ENCODE measurements at places on chromosomes 1 and 21.

GRCh38 chr1:229430761-229431283 is 3.1 kb downstream of the ACTA1 start:
- no peak for DNase-seq

DNA sequence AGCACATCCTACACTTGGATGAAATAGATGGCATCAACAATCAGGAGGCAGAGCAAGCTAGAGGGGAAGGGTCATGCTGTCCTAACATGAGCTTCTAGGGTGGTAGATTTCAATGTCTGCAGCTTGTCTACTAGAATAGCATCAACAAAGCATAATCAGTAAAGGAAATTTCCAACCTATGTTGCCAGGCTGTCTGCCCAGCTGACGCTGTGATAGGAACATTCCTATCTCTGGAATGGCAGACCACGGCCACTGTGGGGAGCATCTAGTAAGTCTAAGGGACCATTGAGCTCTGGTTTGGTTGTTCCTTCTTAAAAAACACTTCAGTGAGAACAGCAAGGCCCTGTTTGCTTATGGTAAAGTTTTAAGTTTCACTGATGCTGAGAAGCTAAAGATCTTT is 206.8 kb downstream of the PAPPA2 start:
- no peak for DNase-seq

DNA sequence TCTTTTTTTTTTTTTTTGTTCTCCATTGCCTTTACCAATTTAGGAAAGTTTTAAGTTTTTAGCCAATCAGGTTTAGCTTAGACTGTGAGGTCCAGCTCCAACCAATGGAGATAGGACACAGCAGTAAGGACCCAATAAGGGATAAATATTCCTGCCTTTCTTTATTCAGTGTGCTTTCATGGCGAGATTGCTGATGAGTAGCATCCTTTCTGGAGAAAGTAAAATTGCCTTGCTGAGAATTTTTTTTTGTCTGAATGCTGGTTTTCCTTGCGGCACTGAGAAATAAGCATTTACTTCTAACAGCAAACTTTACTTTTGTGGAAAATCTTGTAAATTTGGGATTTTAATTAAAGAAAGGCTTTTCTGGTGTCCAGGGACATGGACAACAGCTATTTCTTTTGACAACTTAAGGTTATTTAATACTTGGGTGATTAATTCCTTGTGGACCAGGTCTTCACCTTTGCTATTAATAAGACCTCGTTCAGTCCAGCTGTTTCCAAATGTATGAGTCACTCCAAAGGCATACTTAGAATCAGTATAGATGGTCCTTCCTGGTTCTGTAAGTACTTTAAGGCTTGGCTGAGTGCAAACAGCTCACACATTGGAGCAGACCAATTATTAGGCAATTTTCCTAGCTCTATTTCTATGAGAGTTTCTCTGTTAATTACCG is 54.1 kb downstream of the SERINC2 start:
- no peak for DNase-seq

DNA sequence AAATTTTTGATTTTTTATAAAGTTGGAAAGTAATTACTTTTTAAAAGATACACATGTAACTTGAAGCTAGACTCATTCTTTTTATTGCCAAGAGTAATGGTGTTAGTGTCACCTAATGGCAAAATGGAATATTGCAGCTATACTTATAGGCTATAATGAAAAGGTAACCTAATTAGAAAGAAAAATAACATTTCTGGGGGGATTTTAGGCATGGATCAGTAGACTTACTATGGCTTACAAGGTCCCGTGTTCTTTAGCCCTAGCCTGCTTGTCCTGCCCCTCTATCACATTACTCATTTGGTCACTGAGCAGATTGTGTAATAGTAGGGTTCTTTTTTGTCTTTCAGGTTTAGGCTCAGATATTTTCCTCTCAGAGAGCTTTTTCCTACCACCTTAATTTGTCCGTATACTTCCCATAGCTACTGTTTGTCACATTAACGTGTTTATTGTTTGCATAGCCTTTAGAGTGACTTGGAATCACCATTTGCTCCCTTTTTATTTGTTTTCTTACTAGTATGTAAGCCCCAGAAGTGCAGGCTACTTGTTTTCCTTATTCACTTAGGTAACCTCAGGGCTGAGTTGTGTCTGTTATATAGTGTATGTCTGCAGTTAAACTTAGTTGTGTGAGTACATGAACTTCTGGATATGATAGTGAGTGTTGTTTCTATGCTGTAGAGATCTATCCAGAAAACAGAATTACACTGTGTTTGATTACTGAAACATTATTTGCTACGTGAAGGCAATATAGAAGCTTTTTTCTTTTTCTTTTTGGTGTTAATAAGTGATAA is 58.7 kb downstream of the RABGAP1L start:
- no peak for DNase-seq

DNA sequence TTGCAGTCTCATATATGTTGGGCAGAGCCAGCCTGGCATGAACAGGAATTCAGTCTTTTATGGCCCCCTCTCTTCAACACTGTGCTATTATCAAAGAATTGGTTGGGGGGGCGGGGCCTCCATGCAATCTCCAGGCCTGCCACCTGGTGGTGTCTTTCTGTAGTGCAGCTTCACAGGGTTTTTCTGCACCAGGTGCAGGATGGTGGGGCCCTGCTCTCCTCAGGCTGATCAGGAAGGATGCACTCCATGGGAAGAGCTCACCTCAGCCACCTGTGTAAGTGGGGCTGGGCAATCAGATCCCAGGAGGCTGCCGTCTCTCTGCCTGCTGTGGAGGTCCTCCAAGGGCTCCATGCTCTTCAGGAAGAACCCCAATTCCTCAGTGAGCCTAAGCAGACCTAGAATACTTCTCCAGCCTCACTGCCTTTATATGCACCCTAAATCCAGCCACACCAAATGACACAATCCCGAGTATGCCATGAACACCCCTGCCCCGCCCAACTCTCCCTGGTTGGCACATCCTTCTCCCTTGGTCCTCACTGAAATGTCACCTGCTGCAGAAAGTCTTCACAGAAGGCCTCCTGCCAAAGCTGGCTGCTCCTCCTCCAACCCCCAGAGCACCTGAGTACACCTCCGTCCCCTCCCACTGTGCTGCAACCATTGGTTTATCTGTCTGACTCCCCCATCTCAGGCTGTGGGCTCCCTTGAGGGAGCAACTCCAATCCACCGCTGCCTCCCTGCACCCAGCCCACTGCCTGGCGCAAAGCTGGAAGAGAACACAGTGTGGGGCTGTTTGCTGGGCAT is 16.5 kb downstream of the STK40 start:
- DNase-seq: peak; percentile 91

DNA sequence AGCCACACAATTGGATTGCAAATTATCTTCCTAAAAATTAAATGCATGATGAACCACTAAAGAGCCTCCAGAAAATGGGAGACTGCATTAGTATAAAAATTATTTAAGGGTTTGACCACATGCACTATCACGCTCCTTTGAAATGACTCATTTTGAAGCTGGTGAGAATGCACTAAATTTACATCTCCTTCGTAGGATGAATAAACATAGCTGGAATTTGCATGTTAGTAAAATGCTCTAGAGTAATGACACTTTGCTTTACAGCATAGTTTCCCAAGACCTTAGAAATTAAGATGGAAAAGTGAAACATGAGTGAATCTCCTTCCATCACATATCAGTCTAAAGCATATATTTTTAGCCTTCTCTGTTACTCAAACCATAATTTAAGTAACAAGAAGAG is 2.4 kb downstream of the PLPPR4 start:
- DNase-seq: no peak

DNA sequence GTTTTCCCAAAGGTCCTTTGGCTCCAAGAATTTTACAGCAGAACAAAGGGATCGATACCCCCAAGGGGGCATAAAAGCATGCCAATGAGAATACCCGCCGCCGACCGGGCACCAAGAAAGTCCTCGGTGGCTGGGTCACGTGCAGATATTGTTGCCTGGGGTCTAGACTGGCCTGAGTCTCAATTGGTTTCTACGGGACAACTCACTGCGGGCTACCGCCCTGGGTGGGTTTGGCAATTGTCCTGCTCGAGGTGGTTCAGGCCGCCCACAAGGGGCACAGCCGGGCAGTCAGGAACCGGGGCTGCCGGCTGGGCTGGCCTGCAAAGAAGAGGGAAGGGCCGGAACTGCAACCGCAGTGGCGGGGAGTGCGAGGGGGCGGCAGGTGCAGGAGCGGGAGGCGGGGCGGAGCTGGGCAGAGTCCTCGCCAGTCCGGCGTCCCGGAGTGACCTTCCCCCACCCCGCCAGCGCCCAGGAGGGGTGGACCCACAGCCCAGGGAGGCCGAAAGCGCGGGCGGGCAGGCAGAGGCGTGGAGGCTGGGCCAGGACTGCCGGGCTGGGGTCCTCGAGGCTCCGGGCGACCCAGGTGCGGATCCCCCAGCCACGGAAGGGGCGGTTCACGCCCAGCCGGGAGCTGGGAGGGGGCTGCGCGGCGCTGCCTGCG is 926 bp upstream of the ATP1B1 start:
- DNase-seq: peak; percentile 78

DNA sequence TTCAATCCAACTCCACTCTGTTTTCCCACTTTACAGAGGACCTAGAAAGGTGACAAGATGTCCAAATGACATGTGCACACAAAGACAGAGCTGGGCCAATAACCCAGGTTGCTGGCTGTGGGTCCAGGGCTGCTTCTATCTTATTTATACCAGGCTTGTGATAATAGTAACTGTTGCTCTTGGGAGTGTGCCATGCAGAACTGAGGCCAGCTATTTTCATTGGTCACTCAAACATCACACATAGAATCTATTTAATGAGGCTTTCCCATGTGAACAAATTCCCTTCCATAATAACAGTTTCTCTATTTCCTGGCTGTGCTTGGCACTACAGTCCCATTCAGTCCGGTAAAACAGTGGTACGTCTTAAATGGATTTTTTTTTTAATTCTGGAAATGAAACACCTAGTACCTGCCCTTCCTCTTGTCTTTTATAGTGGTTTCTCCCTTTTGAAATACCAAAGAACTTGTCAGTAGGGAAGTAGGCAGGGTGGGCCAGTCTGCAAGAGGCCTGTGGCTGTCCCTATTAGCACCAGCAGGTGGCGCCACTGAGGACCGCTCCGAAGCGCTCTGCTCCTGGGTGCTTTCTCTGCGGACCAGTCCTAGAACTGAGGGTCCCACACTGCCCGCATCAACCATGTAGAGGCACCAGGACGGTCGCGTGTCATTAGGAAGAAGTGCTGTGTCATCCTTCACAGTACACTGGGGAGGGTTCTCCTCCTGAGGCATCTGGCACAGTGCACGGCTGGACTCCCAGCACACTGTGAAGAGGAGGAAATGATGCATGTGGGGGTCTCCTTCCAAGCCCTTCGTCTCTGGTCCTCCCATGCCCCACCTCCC is 52.1 kb downstream of the GPR161 start:
- peak; percentile 58 for DNase-seq

- DNase-seq: no peak
Observed at GRCh38 chr1:161218301-161219077, 3.4 kb downstream of the FCER1G start.

DNA sequence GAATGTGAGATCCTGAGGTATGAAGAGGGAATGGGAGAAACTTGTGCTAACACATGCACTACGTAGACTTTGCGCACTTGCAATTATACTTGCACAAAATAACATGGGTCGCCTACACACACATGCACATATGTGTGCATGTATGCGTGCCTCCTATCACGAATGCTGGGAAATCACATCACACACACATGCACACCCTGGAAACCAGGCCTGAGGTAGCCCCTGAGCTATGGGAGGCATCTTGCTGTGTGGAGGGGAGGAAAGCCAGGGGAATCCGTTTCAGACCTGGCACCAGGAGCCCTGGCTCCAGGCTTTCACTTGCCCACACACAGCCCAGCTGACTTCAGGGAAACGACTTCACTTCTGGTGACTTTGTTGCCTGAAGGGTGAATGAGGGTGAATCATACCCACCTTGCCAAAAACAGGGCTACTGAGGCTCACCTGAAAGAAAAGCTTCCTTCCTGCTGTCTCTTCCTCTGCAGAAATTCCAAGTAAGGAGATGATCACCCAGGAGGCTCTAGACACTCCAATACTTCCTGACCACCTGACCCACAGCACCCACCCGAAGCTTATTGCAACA is 136.0 kb upstream of the NGF start:
- no peak for DNase-seq

DNA sequence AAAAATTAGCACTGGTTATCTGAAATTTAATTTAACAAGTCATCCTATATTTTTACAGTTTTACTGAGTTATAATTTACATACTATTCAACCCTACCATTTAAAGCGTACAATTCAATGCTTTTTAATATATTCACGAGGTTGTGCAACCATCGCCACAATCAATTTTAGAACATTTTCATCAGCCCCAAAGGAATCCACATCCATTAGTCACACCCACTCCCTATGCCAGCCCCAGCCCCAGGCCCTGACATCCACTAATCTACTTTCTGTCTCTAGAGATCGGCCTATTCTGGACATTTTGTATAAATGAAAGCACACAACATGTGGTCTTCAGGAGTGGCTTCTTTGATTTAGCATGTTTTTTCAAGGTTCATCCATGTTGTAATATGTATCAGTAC is 134.7 kb downstream of the PSMG1 start:
- no peak for DNase-seq

DNA sequence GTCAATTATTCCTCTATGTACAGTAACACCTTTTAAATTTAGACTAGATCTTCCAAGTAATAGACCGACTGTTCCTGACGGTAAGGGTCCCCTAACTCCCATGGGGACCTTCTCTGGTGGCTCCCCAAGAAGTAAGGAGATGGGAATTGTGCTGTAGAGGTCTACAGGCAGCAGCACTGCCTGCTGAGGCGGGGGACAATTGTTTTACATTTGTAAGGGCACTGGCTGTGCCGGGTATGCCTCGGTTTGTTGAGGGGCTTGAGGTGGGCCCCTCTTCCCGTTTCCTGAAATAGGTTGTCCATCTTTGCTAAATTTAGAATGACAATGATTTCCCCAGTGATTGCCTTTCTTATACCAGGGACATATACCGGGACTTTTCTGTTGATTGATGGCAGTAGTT is 13.1 kb upstream of the L1TD1 start:
- no peak for DNase-seq

DNA sequence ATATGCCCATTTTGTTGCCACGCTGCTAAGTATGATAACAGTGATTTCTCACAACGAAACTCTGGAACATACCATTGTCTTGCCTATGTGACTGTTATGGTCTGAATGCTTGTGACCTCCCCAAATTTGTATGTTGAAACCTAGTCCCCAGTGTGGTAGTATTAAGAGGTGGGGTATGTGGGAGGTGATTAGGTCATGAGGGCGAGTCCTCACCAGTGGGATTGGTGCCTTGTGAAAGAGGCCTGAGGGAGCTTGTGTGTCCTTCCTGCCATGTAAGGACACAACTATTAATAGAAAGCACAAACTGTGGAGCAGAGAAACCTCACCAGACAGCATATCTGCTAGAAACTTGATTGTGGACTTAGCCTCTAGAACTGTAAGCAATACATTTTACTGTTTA is 84.6 kb downstream of the SELENOF start:
- DNase-seq: no peak

GRCh38 chr1:84267476-84267875 is 34.0 kb upstream of the SAMD13 start:
- DNase-seq: no peak

DNA sequence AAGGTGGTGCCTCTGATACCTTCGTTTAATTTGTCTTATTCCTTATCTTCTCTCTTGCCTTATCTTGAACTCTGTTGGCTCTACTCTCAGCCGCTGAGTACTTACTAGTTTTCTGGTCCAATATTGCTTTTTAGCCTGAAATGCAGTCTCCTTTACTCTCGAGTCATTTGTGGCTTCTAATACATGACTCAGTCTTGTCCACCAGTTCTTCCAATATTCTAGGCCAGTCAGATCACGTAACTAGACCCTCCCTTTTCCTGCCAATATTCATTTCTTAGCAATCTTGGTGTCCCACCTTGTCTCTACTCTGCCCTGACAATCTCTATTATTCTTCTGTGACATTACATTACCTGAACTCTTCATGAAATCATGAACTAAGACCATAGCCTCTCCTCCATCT is 555.8 kb downstream of the DPYD start:
- DNase-seq: no peak

- DNase-seq: no peak
Observed at GRCh38 chr1:222991177-222991576, 151.9 kb downstream of the TLR5 start.

Measured in HuH-7.5 (cell line).